A673 (cell line): ENCODE measurements at places on chromosomes 13 and 19.

DNA sequence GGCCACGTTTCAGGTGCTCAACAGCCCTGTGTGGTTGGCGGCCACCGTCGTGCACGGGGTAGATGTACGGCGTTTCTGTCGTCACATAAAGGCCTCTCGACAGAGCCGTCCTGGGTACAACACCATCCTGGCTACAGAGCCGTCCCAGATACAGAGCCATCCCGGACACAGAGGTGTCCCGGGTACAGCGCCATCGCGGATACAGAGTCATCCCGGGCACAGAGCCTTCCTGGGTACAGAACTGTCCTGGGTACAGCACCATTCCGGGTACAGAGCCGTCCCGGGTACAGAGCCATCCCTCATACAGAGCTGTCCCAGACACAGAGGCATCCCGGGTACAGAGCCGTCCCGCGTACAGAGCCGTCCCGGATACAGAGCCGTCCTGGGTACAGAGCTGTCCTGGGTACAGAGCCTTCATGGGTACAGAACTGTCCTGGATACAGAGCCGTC, 222.7 kb upstream of the SOX1 start:
- H3K27me3 ChIP-seq = peaks cover 33% of the 10 kb centered on the region
- no peak overlapping the region for H3K4me3 ChIP-seq
- no peak for DNase-seq
- H3K36me3 ChIP-seq = no peaks in the 10 kb centered on the region
- H3K4me1 ChIP-seq = no peaks in the 10 kb centered on the region

- no peaks in the 10 kb centered on the region for H3K27me3 ChIP-seq
- DNase-seq = no peak
- H3K4me3 ChIP-seq = no peak overlapping the region
- H3K36me3 ChIP-seq = no peaks in the 10 kb centered on the region
- H3K27ac ChIP-seq = no peak overlapping the region
- H3K4me1 ChIP-seq = peaks cover 9% of the 10 kb centered on the region
Observed at GRCh38 chr13:77028202-77028601, 1.2 kb upstream of the FBXL3 start.

- no peak for DNase-seq
- no peak overlapping the region for H3K4me3 ChIP-seq
- H3K36me3 ChIP-seq = no peaks in the 10 kb centered on the region
Observed at GRCh38 chr19:35609851-35610353, 2.6 kb upstream of the HAUS5 start.

DNA sequence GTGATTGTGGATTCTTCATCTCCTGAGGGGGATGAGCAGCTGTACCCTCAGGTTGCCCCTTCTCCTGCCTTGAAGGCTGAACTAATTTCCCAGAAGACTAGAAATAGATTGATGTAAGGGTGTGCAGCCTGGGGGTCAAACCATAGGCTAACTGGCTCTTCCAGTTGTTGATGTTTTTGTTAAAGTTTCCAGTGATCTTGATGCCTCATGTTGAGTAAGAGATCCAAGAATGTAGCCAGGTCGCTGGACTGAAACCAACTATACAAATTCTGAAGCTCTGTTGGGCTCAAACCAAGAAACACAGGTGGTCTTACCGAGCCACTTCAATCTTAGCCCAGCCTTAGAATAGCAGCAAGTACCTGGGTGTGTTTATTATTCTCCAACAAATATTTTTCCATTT, 391.8 kb downstream of the KLF5 start:
- no peaks in the 10 kb centered on the region for H3K36me3 ChIP-seq
- no peaks in the 10 kb centered on the region for H3K27me3 ChIP-seq
- no peak overlapping the region for H3K4me3 ChIP-seq
- H3K27ac ChIP-seq = no peak overlapping the region
- no peaks in the 10 kb centered on the region for H3K4me1 ChIP-seq

DNA sequence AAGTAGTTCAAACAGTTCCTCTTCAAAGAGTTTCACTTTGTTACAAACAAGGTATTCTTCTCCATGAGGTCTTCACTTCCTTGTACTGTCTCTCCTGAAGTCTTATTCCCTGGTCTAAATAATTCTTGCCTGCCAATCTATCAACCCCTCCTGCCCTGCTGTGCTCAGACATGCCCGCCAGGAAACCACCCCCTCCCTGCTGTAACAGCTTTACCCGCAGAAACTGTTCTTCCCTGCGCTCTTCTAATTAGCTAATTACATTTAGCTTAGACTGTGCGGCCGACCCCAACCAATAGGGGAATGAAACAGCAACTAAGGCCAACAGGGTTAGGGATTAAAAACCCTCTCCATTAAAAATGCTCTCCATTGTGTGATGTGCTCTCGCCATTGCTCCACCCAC, 46.7 kb downstream of the ZNF846 start:
- no peaks in the 10 kb centered on the region for H3K36me3 ChIP-seq
- peak; percentile 81 for DNase-seq
- H3K27ac ChIP-seq = peak overlapping the region; percentile 34
- H3K4me3 ChIP-seq = no peak overlapping the region
- peaks cover 17% of the 10 kb centered on the region for H3K4me1 ChIP-seq
